Dermis microvascular lymphatic vessel endothelial cell (primary cell): ENCODE measurements at places on chromosomes 5 and 9. TPM values are rescaled to one million over a fixed set of nuclear protein-coding genes. Genes with fewer than 3 reads are reported as not detected.

Gene SYNPO
- total RNA-seq: 5.6 and 12.3 TPM in 2 replicates

Gene F2RL2
- total RNA-seq: 0.13 and 0.25 TPM in 2 replicates

Gene OR1J4
- under 0.01 TPM in 1 of 2 replicates, not detected in the other for total RNA-seq

Gene GLRA1
- not detected in 2 replicates for total RNA-seq

Gene MIGA2
- total RNA-seq: 15.5 and 20.2 TPM in 2 replicates

Gene ADAMTS6
- total RNA-seq: 40.7 and 46.5 TPM in 2 replicates

Gene THBS4
- 1.2 and 2.9 TPM in 2 replicates for total RNA-seq

Gene ARID3C
- 0.25 TPM in 1 of 2 replicates, not detected in the other for total RNA-seq

Gene BTNL3
- not detected in 2 replicates for total RNA-seq

GRCh38 chr9:91560301-91560700 is 136.7 kb upstream of the NFIL3 start:
- DNase-seq: no peak

DNA sequence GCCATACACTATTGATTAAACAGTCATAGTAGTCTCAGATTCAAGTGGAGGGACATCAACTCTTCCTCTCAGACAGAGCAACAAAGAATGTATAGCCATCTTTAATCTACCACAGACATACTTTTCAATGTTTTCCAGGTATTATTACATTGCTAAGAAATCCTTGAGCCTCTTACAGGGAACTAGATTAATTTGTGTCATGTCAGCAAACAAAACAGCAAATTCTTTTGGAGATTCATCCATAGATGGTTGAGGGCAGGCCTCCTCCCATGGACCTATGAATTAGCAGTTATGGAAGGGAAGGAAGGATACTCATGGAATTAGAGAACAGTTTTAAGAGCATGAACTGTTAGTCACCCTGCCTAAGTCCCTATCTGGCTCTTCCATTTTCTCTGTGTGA is 47.8 kb upstream of the ARRDC3 start:
- no peak for DNase-seq

DNA sequence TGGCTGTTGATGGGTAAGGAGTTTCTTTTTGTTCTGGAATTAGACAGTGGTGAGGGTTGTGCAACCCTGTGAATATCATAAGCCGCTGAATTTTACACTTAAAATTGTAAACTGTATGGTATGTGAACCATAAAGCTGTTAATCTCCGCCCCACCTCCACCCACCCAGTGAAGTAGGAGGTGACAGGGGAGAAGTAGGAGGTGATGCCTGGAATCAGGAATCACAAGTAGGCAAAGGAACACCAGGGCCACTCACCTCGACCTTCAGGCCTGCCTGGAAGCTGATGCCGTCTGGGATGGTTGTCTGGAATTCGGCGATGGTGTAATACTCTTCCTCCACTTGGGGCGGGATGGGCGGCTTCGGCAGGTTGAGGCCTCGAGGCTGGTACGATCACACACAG is 62.3 kb upstream of the UBTD2 start:
- no peak for DNase-seq

DNA sequence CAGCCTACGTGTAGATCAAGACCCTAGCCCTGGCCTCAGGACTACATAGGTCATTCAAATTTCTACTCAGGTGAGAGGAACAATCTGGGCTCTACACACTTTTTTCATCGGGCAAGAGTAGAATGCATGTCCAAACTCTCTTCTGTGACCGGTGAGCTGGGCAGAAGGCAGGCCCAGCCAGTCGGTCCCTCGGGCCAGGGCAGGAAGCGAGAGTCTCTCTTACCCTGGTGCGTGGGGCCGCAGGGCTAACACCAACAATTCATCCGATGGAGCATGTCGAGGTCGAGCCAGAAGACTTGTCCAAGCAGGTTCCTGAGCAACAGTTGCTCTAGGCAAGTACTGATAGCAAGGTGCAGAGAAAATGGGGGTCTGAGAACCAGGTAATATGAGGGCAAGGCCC is 88.5 kb downstream of the KLHL3 start:
- no peak for DNase-seq

GRCh38 chr5:6251565-6252102 is 126.7 kb downstream of the MED10 start:
- no peak for DNase-seq

DNA sequence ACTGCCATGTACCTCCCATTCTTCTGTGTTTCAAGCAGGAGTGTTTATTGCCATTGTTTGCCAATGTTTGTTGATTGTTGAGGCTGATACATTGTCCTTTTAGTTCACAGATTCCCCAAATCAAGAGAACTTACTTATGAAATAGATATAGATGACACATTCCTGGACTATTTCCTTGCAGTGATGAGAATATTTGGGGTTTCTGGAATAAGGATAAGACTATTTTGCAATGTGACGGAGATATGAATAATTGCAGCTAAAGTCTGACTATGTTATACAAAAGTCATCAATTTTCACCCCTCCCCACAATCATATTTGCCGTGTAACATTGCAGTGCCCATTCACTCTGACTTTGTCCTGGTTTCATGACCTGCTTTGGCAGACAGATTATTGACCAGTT is 460.8 kb downstream of the CDH10 start:
- DNase-seq: no peak

DNA sequence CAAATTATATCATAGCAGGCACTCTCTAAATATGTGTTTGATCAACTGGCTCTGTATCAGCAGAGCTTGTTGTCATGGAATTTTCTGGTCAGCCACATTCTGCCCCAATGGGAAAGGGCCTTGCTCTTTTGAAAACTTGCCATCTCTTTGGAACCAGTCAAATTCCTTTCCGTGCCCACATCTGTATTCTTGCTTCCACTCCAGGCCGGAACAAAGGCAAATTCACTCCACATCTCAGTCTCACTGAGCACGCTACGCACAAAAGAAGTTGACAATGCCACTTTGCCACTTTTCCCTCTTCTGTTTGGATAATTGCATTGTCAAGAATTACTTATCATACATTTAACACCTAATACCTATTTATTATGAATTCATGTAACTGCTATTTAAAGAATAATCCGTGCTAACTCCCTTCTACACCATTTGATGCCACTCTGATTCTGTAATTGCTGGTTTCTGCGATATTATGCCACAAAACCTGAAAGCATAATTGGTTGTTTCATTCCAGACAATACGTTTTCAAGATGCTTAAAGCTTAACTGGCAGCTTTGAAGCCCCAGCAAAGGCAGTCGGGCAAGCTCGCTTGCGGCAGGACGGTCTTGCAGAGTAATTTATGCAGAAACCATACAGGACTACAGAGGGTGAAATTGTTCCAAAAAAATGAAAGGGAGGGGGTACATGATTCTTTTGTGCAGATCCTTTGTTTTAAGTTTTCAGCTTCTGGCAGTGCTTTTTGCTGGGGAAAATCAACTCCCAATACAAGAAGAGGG is 277.7 kb downstream of the MSX2 start:
- no peak for DNase-seq

GRCh38 chr9:127158786-127159324 is 36.4 kb upstream of the ANGPTL2 start:
- DNase-seq: no peak

DNA sequence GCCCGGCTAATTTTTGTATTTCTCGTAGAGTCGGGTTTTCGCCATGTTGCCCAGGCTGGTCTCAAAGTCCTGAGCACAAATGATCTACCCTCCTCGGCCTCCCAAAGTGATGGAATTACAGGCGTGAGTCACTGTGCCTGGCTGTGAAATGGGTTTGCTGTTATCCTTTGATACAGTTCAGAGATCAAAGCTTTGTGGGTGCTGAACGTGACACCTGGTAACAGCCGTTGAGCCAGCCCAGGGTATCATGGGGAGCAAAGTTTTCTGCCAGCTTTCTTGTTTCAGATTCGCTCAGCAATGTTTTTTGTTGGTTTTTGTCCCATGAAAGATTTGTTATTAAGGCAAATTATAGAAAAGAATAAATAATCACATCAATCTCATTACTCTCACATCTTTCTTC is 68.9 kb upstream of the LPAR1 start:
- no peak for DNase-seq

DNA sequence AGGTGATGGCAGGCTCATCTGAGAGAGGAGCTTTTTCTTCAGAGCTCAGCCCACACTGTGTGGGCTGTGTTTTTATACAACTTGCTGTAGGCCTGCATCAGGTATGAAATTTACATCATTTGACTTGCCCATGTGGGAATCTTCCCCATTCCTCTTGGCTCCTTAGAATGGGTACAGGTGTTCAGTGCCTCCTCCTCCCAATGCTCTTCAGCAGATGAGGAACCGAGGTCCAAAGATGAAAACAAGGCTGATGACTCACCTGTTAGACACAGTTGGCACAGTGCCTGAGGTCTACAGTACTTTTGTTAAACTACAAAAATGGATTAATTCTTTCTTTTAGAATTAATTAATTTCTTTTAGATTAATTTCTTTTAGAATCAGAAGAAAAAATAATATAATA is 20.8 kb downstream of the PAPPA start:
- no peak for DNase-seq

DNA sequence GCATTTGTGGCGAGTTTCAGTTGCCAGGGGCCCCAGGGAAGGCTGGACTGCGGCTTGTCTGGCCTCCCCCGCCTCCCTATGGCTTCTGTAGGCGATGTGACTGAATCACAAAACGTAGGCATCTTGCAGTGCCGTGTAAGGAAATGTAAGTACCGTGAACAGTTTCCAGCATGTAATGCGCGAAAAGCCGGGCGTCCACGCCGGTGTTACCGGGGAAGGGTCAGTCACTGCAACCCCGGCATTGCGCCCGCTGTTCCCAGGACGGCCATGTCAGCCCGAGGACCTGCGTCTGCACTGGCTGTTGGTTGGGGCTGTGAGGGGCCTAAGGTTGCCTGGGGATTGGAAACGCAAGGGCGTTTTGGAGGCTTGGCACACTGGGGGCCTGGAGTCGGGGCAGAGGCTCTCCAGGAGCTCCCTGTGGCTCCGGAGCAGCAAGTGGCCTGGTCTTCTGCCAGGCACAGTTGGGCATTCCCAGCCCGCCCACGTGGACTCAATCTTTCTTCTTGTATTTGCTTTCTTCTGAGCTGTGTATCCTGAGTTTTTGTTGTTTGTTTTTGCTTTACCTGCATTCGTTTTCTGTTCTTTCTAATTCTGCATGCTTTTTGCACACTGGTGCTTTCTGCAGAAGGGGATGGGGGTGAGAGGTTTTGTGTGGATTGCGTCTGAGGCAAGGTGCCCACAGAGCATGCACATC is 36.9 kb upstream of the PLEKHG4B start:
- DNase-seq: no peak

GRCh38 chr5:177303925-177304391 is 359 bp downstream of the PRELID1 start:
- DNase-seq: no peak

DNA sequence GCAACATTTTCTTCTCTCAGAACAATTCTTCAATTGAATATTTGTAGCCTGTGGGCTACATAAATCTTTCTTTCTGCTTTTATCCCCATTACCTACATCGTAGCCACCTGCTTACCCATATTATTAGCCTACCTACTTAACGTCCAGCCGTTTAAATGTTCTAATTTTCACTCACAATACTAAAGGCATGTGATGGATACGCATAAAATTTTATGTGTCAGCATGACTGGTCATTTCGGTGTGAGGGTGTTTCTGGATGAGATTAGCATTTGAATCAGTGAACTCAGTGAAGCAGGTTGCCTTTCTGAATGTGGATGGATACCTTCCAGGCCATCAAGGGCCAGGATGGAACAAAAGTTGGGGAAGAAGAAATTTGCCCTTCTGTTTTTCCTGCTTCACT is 1722.5 kb upstream of the ACO1 start:
- DNase-seq: no peak

DNA sequence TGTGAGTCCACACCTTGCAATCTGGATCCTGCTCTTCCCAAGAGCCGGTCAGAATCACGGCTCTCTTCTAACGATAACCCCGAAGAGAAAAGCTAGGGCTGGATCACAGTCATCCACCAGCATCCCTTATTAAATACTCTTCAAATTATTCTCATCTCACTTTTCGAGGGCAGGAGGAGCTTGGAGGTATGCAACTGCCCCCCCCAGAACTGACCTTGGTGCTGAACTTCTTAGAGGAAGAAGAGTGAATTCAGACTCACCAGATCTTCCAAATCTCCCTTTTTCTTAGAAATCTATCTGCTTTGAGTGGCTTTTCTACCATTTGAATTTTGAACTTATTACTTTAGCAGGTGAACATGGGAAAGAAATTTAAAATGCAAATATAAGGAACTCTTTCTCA is 75.7 kb downstream of the MED10 start:
- no peak for DNase-seq

GRCh38 chr5:172150514-172151425 is 37.3 kb downstream of the STK10 start:
- no peak for DNase-seq

GRCh38 chr9:28774433-28775235 is 1201.4 kb upstream of the C9orf72 start:
- DNase-seq: peak; percentile 14

DNA sequence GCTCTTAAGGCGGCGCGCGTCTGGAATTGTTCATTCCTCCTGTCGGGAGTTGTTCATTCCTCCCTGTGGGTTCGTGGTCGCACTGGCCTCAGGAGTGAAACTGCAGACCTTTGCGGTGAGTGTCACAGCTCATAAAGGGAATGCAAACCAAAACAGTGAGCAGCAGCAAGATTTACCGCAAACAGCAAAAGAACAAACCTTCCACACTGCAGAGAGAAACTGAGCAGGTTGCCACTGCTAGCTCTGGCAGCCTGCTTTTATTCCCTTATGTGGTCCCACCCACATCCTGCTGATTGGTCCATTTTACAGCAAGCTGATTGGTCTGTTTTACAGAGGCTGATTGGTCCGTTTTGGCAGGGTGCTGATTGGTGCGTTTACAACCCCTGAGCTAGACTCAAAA is 1365.3 kb upstream of the WWC1 start:
- DNase-seq: no peak

DNA sequence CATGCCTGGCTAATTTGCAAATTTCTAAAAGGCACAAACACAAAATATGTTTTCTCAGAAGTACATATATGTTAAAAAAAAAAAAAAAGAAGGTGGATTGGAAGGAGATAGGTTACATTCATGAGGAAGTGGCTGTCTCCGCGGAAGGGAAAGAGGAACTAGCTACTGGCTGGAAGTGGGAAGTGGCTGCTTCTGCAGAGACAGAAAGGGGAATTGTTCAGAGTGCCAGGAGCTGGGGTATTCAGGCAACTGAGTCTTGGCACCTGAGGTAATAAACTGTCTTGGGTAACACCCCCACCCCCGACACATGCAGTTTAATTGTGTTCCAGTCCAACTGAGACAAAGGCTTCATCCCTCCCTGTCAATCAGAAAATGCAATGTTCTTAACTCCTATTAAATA is 45.6 kb downstream of the S1PR3 start:
- DNase-seq: no peak

GRCh38 chr9:114004221-114004716 is 73.8 kb downstream of the AMBP start:
- peak; percentile 79 for DNase-seq

- DNase-seq: no peak
These were observed 113.1 kb downstream of the LIFR start for GRCh38 chr5:38443390-38443789.
